ENCODE measurements at places on chromosomes 5 and 9.
A peak's percentile ranks its signal among the peaks of the same experiment; 100 is the strongest.

DNA sequence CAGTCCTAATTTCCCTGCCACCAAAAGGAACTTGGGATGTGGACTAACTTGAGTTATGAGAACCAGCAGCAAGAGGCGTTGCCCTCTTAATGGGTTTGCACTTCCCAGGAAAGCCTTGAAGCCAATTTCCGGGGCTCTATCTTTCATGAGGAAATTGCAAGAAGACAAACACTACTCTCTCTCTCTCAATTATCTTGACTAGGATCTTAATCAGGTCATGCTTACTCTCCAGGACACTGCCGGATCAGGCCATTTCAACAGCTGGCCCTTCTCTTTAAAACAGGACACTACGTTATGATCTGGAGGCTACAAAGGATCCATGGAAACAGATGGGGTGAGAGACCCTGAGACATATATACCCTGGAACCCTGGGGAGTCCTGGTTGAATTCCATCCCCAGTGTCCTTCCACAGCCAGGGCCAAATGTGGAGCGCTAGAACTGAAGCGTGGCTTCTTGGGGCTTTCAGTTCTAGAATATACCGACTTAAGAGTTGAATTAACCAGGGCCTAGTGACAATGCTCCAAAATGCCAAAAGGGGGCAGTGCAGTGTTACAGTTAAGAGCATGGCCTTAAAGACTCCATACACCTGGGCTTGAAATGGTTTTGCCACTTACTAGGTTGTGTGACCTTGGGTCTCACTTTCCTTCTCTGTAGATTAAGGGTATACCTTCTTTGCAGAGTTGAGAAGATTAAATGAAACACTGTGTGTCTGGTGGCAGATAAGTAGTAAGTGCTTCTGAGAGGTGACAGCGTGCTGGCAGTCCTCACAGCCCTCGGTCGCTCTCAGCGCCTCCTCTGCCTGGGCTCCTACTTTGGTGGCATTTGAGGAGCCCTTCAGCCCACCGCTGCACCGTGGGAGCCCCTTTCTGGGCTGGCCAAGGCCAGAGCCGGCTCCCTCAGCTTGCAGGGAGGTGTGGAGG, 21.1 kb downstream of the FAM219A start:
- peak; percentile 31 for DNase-seq

DNA sequence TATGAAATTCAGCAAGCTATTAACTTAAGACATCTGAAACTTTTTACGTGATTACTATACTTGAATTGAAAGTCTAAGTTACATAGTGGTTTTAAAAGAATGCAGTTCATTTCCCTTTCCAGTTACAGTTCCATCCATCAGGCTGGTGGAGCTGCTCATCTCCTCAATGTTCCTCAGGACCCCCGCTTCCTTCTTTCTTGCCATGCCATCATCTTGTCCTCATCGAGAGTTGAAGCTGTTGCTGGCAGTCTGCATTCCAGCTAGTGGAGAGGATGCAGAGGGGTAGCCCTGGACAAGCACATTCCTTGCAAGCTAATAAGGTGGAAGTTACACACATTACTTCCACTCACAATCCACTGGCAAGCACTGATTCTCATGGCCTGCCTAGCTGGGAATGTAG, 8.8 kb upstream of the RNF183 start:
- no peak for DNase-seq

DNA sequence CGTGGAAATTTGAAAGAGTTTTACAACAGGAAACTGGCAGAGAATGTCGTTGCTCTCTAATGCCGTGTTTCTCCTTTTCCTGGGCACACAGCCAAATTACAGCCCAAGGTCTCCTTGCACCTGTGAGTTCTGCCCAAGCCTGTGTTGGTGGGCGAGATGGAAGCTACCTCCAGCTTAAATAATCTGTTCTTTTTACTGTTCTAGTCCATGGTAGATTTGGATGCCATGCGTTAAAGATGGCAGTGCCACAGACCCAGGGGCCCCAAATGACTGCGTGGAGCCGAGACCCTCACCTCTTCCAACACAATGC, 92.6 kb upstream of the IRX4 start:
- DNase-seq, result no peak

DNA sequence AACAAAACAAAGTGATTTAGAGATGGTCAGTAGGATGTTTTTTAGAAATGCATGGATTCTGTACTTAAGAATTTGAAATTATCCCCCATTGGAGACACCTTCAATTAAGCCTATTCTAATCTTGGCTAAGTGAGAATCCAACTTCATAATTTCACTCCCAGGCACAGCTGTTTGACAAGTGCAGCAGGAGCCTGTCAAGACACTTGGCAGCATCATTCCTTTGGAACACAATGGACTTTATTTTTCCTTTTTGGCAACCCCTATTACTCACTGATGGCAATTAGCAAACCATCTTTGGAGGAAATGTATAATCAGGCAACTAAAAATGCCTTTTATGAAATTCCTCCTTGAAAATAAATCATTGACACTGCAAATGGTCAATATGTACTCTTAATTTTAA, 194.7 kb downstream of the GLIS3 start:
- DNase-seq, result no peak

- no peak for DNase-seq
Observed at GRCh38 chr9:121286973-121287741, 19.2 kb downstream of the GSN start.

DNA sequence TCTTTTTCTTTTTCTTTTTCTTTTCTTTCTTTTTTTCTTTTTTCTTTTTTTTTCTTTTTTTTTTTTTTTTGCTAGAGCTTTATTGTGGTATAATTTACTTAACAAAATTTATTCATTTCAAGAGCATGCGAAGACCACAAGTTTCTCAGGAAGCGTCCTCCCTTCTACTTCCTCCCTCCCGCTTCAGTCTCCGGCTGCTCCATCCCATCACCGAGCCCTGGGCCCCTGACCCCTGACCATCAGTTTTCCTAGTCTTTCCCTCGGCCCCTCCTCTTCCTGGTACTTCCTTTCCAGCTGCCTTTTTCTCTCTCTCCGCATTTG, 34.7 kb downstream of the C9orf152 start:
- DNase-seq, result no peak

- no peak for DNase-seq
Observed at GRCh38 chr5:151378616-151379015, 31.3 kb upstream of the SLC36A2 start.

DNA sequence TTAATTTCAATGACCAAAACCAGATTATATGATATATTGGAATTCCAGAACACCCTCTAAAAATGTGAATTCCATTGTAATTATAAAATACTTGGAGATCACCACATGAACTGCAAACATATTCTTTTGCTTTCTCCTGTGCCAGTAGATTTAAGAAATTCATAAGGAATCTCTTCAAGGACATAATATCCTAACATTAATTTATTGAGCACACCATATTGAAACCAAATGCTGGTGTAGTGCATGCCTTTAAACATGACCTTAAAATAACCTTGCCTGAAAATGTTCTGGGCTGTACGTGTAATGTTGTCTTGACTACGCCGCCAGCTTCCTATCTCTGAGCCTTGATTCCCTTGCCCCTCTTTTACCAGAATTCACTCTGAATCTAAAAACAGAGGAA, 205.0 kb upstream of the ACTBL2 start:
- no peak for DNase-seq

GRCh38 chr5:121899346-121899745, 47.7 kb downstream of the FTMT start:
- DNase-seq, result no peak

DNA sequence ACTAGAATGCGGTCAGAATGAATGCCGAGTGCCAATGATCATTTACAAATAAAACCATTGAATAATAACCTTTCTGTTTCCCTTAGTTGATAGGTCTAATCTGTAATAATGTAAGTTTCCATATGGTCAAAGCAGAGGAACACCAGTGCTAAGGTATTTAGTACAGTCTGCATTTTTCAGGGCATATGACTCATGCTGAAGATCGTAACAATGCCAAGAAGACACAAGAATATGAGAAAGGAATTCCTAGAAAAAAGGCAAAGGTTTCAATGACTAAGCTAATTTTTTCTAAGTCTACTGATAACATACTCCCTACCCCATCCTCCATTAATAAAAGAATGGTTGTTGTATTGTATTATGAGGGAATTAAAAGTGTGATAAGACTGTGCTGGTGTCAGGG, 2.8 kb downstream of the OR1L8 start:
- DNase-seq, result no peak

DNA sequence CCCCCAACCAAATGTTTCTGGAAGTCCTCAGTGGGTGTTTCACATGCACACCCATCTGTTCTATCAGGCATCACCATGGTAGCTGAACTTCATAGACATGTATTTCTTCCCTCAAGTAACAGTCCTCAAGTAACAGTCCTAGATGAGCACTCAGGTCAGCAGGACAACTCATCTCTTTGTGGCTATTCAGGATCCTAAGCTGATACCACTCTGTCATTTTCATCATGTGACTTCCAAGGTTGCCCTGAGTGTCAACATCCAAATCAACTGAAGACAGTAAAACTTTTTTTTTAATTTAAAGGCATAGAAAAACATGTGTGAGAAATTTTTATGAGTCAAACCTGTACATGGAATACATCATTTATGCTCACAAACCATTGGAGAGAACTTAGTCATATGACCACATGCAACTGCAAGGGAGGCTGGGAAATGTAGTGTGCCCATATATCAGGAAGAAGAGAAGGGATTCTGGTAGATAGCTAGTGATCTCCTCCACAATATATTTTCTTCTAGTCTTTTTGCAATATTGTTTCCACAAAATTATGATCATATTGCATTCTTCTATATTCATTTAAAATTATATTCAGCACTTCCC, 64.2 kb upstream of the FST start:
- no peak for DNase-seq

GRCh38 chr5:61734966-61735365, 402.9 kb downstream of the ZSWIM6 start:
- DNase-seq, result no peak

DNA sequence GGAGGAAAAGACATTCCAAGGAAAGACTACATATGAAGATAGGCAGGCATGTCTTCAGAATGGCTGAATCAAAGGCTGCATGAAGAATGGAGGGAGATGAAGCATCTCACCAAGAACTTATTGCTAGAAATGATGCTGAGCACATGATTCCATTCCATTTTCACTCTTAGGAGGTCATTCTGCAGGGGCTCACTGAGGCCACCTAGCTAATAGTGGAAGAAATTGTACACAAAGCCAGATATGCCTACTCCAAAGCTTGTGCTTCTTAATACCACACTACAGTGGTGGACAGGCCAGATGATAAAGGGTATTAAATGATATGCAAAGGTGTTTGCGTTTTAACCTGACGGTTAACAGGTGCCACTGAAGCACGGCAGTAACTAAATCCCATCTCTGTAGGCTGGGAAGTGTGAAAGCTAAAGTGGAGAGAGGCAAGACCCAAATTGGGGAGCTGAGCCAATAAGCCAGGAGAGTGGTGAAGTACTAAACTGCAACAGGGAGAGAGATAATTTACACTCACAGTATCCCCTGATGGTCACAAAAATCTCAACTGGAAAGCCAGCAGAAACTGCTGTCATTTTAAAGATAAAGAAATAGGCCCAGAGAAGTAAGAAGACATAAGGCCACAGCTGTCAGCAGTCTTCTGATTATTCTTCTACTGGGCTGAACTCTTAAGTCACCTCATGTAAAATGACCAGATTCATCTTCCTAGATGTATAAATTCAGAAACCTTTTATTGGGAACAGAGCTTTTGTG, 14.6 kb downstream of the NDUFA8 start:
- DNase-seq, result no peak

All from stimulated activated naive CD4-positive, alpha-beta T cell treated with Interleukin-2 at 50 U/mL for 16 hours (primary cell).